NCI-H1436 treated with DMSO at 0.1 percent for 48 hours (cell line): ENCODE measurements at places on chromosomes 11 and 22.

GRCh38 chr22:32444068-32444467 is 20.2 kb downstream of the BPIFC start:
- DNase-seq = no peak

GRCh38 chr11:126415128-126415527 is 59.6 kb downstream of the ST3GAL4 start:
- DNase-seq = no peak

DNA sequence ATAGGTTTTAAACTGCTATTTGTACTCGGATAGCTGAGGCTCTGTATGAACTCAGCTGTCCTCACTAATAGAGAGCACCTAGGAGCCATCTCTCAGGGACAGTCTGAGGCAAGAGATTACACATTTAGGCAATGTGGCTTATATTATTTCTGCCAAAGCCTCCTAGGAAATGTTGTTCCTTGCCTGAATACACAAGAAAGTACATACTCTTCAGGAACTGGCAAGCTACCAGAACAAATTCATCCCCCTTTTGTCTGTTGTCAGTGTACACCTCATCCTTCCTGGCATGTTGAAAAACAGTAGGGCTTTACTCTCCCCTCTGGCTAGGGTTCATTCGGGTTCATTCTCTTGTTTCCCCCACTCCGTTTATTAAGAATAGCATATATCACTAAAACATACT is 615.9 kb upstream of the FAT3 start:
- no peak for DNase-seq

- DNase-seq = no peak
These were observed 114.6 kb downstream of the NECTIN1 start for GRCh38 chr11:119614222-119615002.

DNA sequence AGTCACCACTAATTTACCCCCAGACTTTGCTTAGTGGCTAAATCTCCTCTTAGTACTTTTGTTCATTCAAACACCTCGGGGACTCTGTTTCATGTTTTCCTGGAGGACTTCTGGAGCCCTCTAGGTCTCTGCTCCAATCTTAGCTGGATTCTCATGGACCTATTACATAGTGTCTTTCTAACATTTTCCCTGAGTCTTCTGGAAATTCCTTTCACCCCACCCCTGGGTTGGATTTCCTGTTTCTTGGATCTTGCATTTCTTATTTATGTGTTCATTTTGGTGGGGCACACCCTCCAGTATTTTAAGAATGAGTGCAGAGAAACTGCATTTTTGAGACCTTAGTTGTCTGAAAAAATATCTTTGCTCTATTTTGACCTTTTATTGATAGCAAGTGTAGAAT is 220.1 kb downstream of the BLID start:
- no peak for DNase-seq

DNA sequence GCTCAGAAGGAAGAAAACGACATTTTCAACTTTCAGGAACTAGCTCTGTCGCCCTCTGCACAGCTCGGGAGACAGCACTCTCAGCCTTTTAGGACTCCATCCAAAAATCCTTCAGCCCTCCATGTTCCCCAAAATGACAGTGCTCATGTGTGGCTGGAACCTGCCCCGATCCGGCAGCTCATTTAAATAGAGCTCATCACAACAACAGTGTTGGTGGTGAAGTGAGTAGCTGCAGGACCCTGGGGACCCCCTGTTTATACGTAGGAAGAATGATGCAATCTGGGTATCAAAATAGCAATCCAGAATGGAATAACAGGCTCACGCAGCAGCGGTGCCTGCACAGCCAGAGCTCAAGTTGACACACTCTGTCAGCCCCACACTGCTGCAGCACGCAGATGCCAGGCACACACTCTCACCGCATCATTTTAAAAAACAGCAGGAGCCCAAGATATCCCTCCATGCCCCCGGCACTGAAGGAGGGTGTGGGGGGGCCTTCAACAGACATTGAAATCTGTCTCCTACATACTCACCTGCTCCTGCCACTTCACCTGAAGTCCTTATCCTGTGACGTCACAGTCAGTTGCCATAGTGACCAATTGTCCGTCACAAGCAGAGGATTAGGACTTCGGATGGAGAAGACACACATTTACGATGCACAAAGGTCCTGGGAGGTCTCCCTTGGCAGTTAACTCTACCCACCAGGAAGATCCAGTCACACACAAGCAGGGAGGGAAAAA is 24.0 kb downstream of the TRIM66 start:
- peak; percentile 6 for DNase-seq

DNA sequence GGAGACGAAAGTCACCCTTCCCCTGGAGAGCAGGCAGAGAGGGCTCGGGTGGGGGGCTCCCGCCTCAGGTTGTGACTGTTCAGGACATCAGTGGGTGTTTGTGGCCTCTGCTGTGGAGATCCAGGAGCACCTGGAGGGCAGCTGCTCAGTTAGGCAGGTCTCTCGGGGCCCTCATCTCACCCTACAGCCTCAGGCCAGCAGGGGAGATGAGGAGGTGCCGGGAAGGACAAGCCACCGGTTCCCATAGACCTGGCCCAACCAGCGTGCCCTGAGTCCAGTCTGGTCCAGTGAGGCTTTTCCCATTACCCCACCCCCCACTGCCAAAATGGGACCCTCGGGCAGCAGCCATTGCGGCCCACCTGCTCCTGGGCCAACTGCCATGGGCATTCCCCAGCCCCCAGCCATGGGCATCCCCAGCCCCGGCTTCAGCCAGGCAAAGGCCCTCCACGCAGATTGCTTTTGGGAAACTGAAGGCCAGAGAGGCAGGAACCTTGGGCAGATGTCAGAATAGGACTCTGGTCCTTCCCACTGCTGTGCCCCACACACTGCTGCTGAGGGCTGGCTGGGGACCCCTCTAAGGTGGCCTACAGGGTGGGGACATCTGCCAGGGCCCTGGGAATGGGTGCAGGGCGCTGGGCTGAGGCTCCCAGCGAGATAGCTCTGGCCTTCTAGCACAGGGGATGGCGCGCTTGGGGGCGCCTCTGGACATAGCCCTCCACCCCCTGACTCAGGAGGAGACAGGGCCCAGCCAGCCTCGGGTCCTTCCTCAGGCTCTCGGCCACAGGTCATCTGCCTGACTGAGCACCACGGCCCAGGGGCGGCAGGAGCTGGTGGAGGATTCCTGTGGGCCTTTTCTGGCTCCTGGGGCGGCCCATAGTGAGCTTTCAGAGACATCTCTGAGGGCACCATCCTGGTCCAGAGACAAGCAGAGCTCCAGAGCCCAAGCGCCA is 4.8 kb downstream of the PIM3 start:
- no peak for DNase-seq

DNA sequence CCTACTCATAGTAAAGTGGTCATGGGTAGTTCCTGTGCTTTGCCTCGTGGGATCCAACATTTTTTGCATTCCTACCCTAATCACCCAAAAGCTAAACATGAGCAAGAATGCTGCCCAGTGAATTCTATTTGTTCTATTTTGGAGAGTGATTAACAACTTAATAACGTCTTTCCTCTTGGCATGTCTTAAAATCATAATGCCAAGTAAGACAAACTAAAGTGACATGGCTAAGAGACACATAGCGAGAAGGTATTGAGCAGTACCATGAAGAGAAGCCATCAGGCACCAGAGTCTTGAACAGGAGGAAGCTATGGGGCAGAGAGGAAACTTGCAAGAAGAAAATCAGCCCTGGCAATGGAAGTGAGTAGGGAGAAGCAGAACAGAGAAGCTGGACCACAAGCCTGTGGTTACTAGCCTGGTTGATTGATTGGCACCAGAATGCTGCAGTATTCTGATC is 32.0 kb downstream of the EXPH5 start:
- DNase-seq = no peak

GRCh38 chr11:63536669-63537292 is at the start of gene PLAAT4:
PLAAT4 (plus strand) TSS chr11:63536808; CDS start chr11:63536869, 61 bp downstream.
- DNase-seq = no peak

DNA sequence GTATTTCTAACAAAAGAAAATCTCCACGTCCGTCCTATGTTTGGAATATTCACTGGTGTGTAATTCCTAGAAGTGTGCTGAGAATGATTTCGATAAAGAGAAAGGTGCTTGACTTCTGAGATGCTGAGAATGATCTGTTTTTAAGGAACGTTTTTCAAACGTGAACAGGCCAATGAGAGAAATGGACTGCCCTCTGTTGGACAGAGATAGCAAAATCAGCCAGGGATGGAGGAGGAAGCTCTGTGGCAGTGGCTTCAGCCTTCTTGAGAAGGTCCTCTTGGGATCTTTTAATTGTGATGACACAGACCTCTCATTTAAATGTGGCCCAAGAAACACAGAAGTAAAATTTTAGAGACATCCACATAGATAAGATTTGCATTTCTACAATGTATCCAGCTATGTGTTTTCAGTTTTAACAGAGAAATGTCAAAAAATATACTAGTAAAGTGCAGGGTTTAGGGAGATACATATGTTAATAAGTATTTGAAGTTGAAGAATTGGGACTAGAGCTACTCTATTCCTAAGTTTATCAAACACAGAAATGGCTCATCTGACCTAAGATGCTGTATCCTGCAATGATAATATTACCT is 84.0 kb upstream of the RCN1 start:
- no peak for DNase-seq

- DNase-seq = no peak
These were observed 3.6 kb upstream of the IGF2 start for GRCh38 chr11:2142762-2143202.

GRCh38 chr22:37326726-37327125 is 44.4 kb downstream of the CYTH4 start:
- no peak for DNase-seq

GRCh38 chr11:28223577-28223976 is 115.4 kb downstream of the METTL15 start:
- no peak for DNase-seq

- DNase-seq = no peak
These were observed 412 bp upstream of the RPS3 start for GRCh38 chr11:75398906-75399305.

- DNase-seq = no peak
These were observed 50.1 kb downstream of the MCM5 start for GRCh38 chr22:35449829-35450689.

DNA sequence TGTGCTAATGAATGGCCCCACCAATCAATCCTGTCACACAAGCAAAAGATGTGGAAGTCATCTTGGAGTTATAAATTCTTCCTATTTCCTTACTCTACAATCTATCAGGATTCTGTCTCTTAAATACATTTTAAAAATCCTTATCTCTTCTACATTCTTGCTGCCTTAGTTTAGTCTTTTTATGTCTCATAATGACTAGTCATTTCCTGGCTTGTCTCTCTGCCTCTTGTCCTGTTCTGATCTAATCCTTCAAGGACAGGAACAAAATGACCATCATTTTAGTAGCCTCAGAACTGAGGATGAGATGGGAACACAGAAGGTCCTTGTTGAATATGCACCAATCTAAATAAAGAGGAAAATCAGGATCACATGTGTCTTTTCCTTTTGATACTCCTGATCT is 56.6 kb upstream of the LIN7C start:
- no peak for DNase-seq

- no peak for DNase-seq
These were observed 7.4 kb downstream of the BATF2 start for GRCh38 chr11:64989416-64989815.

- no peak for DNase-seq
These were observed 449 bp upstream of the TOM1 start for GRCh38 chr22:35299217-35299672.

- DNase-seq = no peak
These were observed 24.1 kb upstream of the CDC42EP2 start for GRCh38 chr11:65290448-65291165.

DNA sequence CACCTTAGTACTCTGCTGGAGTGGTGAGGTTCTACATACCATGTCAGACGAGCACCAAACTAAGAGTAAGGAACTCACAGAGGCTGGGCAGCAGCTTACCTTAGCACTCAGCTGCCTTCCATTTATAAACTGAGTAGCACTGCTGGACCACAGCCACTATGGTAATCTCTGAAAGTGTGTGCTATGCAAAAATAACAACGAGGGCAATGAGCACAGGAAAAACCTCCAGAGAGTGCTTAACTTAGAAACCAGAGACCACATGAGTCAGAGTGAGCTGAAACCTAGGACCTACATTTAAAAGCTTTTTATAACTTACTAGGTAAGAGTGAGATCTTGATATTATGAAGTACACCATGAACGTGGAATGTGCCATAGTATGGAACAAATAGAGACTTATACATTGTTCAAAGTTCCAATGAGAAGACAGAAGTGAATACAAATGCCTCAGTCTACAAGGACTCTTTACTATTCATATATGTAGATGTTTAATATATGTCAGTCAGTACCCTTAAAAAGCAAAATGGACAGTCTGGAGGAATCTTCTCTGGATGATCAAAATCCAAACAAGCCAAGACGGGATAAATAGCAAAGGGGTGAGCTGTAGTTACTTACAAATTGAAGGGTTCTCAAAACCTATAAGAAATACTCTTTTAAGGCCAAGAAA is 17.2 kb upstream of the CD59 start:
- no peak for DNase-seq

DNA sequence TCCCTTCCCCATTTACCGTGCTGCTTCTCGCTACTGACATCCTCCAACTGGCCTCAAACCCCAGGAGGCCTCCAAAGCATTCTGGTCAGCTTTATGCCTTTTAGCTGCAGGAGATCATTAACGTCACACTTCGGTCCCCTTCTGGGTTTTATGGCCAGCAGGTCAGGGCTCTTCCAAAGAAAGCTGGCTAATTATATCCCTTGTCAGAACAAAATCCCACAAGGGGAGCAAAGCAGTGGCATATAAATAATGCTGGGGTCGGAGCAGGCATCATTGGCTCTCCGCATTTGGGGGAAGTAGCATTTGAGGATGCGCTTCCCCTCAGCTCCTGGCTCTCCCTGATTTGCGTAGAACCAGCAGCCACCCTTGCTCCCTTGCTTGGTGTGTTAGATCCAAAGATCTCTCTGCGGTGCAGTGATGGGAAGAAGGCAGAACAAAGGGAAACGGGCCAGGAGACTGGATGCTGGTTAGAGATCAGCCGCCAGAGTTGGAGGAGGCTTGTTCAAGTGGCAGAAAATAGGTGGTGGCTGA is 117.4 kb downstream of the DBX1 start:
- no peak for DNase-seq

GRCh38 chr11:34053161-34053686 is 1.7 kb downstream of the CAPRIN1 start:
- no peak for DNase-seq

DNA sequence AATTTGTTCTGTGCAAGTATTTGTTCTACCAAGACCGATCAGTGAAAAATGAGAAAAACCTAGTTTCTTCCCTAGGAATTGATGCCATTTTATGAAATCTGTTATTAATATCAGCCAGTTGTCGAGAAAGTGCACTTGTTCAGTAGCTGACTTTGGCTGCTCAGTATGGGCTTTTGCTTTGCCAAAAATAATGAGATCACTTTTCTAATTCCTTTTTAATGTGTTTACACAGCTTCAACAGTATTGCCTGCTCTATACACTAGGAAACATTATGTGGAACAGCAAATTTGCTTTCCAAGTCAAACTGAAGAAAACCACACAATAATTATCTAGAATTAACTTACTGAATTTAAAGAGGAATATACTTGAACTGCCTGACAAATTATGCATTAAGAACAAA is 34.4 kb downstream of the SCUBE2 start:
- DNase-seq = no peak
